Smooth muscle cell of trachea (primary cell): ENCODE measurements at places on chromosomes 2 and 18. TPM values are rescaled to one million over a fixed set of nuclear protein-coding genes. Genes with fewer than 3 reads are reported as not detected.

Gene RNF181
- 160 and 253 TPM in 2 replicates for total RNA-seq

Gene RPRD1A
- total RNA-seq, result 32.1 and 39.4 TPM in 2 replicates

Gene CDKL4
- 1.2 and 1.3 TPM in 2 replicates for total RNA-seq

Gene ZNF396
- total RNA-seq, result 2.8 and 3.0 TPM in 2 replicates

Gene LAMA3
- total RNA-seq, result 7.4 and 13.2 TPM in 2 replicates
